ENCODE measurements at places on chromosomes 2 and 18. TPM values are rescaled to one million over a fixed set of nuclear protein-coding genes. Genes with fewer than 3 reads are reported as not detected.

DNA sequence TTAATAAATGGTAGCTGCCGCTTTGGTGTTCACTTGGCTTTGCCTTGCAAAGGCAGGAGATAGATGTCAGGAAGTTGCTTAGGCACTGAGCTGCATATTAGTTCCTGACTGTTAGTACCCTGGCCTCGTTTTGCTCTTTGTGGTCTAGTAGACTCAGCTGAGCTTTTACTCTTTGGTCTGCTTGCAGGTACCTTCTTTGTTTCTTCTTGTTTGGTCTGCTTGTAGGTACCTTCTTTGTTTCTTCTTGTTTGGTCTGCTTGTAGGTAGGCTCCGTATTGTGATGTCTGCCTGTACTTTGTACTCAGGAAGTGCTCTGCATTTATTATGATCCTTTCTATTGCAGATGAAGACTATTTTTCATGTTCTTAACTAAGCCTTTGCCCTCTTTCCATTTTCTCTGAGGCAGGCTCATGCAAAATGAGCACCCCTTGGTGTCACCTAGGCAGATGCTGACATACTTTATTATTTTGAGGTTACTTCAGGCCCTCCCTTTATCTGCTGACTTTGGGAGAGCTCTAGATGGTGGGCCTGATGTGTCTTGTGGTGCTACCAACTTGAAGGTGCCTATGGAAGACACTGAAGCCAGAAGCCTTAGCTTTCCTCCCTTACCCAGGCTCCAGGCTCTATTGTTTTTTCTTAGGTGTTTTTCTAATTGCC, 6.0 kb downstream of the RPIA start:
- H3K27me3 ChIP-seq: no peaks in the 10 kb centered on the region
- no peak for DNase-seq
- H3K27ac ChIP-seq: no peak overlapping the region
- H3K4me1 ChIP-seq: peaks cover 3% of the 10 kb centered on the region
- H3K36me3 ChIP-seq: no peaks in the 10 kb centered on the region
- no peak overlapping the region for H3K4me3 ChIP-seq

GRCh38 chr18:11104307-11104706, 45.1 kb downstream of the PIEZO2 start:
- no peak for DNase-seq
- H3K4me3 ChIP-seq: no peak overlapping the region
- H3K36me3 ChIP-seq: no peaks in the 10 kb centered on the region
- no peaks in the 10 kb centered on the region for H3K4me1 ChIP-seq
- H3K27ac ChIP-seq: no peak overlapping the region

- H3K36me3 ChIP-seq: no peaks in the 10 kb centered on the region
- no peak overlapping the region for H3K4me3 ChIP-seq
- no peaks in the 10 kb centered on the region for H3K27me3 ChIP-seq
- no peak overlapping the region for H3K27ac ChIP-seq
These were observed 567.0 kb downstream of the RIT2 start for GRCh38 chr18:42548493-42548892.

DNA sequence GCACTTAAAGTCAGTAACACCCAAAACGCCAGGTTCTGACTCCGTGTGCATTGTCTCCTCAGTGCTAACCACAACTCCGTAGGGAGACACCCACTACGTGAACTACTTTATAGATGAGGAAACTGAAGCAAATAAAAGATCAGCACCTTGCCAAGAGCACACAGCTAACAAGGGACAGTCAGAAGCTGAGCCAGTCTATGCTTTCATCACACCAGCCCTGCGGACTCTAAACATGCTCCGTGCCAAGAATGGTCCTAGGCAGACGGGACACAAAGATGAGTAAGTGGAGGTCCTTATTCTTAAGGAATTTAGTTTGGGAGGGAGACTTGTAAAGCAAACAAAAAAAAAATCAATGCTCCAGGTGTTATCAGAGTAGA, 9.6 kb downstream of the MBOAT2 start:
- no peaks in the 10 kb centered on the region for H3K27me3 ChIP-seq
- H3K36me3 ChIP-seq: no peaks in the 10 kb centered on the region
- peaks cover 11% of the 10 kb centered on the region for H3K4me1 ChIP-seq
- H3K4me3 ChIP-seq: no peak overlapping the region

ANKRD44 gene
- total RNA-seq: 3.5 TPM

GRCh38 chr18:11322006-11322405, 172.6 kb upstream of the PIEZO2 start:
- no peak overlapping the region for H3K4me3 ChIP-seq
- H3K27me3 ChIP-seq: no peaks in the 10 kb centered on the region
- H3K4me1 ChIP-seq: peaks cover 5% of the 10 kb centered on the region
- H3K27ac ChIP-seq: no peak overlapping the region
- DNase-seq: no peak

DNA sequence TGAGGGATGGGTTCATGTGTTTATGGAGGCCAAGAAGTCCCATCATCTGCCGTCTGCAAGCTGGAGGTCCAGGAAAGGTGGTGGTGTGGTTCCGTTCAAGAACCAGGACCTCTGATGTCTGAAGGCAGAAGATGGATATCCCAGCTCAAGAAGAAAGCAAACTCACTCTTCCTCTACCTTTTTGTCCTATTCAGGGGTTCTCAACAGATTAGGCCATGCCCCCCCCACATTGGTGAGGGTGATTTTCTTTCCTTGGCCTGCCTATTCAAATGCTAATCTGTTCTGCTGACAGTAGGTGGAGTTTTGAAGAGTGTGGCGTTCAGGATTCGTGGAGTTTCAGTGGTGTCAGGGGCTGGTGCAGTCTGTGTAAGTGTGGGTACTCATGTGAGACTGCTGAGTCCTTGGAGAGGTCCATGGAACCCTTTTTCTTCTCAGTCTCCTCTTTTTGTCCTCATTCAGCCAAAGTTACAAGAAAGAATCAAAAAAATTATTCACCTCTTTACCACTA, 5.9 kb downstream of the MSL3B start:
- no peaks in the 10 kb centered on the region for H3K27me3 ChIP-seq
- H3K4me1 ChIP-seq: no peaks in the 10 kb centered on the region
- H3K4me3 ChIP-seq: no peak overlapping the region
- H3K36me3 ChIP-seq: no peaks in the 10 kb centered on the region
- no peak overlapping the region for H3K27ac ChIP-seq

MYCN gene
- 48.1 TPM for total RNA-seq

- DNase-seq: no peak
- H3K27ac ChIP-seq: no peak overlapping the region
- H3K36me3 ChIP-seq: no peaks in the 10 kb centered on the region
- no peaks in the 10 kb centered on the region for H3K4me1 ChIP-seq
These were observed 80.1 kb upstream of the NFATC1 start for GRCh38 chr18:79315596-79315995.

DNA sequence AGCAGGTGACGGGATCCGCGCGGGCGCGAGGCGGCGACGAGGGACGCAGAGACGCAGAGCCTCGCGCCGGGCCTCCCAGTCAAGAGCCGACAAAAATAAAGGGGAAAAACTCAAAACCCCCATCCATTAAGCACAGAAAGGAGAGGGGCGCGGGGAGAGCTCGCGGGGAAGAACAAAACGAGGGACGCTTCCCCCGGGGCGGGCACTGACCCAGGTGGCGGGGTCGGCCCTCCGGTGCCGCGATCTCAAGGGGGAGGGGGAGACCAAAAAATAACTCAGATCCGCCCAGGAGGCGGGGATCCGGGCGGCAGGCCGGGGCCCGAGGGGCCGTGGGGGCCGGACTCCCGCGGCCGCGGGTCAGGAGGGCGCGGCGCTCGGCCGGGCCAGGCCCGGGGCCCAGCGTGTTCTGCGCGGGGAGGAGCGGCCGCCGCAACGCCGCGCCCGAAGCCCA, 597 bp downstream of the RNF103 start:
- H3K4me3 ChIP-seq: peak overlapping the region; percentile 76
- DNase-seq: peak; percentile 61
- peaks cover 13% of the 10 kb centered on the region for H3K36me3 ChIP-seq
- peaks cover 11% of the 10 kb centered on the region for H3K4me1 ChIP-seq
- no peaks in the 10 kb centered on the region for H3K27me3 ChIP-seq
- H3K27ac ChIP-seq: peak overlapping the region; percentile 99
